ENCODE measurements at places on chromosomes 13 and 19. TPM values are rescaled to one million over a fixed set of nuclear protein-coding genes. Genes with fewer than 3 reads are reported as not detected.

Gene GFY
- 0.16 TPM for polyA plus RNA-seq

DNA sequence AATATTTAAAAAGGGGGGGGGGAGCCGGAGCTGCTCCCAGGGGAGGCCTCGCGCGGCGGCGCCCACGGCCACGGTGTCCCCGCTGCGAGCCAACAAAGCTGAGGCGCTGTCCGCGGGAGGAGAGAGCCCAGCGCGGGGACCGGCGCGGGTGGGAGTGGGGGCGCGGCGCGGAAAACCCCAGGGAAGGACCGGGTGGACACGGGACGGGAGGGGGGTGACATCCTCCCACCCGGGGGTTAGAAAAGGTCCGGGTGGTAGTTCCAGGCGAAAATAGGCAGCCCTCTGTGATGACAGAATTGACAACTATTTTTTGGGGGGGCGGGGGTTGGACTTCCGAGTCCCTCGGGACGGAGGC is 11.1 kb upstream of the SOX1 start:
- DNase-seq: no peak

DNA sequence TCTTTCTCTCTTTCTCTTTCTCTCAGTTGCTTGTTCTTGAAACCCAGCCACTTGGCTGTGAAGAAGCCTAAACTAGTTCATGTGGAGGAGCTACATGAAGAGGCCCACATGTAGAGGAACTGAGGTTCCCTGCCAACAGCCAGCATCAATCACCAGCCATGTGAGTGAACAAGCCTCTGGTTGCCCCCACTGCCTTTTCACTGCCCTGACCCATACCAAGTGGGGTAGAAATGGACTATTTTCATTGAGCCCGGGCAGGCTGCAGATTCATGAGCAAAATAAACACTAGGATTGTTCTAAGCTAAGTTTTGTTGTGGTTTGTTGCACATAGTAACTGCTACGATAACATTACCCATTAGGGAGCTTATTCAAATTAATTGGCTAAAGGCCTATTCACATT is 78.7 kb upstream of the FAM216B start:
- no peak for DNase-seq

DNA sequence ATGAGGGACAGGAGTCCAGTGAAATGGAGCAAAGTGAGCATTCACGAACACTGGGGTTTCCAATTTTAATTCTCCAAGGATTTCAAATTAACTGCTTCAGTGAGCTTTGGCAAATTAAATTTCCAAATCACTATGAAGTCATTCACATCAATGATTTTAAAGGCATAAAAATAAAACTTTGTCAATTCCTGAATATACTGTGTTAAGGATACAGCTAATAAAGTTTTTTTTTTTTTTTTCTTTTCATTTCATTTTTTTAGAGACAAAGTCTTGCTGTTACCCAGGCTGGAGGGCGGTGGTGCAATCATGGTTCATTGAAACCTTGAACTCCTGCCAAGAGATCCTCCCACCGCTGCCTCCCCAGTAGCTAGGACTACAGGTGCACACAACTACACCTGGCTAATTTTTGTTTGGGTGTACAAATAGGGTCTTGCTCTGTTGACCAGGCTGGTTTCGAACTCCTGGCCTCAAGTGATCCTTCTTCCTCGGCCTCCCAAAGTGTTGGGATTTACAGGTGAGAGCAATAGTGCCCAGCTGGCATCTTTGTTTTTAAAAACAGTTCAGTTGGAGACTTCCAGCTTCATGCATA is 21.9 kb downstream of the RBM26 start:
- no peak for DNase-seq

DNA sequence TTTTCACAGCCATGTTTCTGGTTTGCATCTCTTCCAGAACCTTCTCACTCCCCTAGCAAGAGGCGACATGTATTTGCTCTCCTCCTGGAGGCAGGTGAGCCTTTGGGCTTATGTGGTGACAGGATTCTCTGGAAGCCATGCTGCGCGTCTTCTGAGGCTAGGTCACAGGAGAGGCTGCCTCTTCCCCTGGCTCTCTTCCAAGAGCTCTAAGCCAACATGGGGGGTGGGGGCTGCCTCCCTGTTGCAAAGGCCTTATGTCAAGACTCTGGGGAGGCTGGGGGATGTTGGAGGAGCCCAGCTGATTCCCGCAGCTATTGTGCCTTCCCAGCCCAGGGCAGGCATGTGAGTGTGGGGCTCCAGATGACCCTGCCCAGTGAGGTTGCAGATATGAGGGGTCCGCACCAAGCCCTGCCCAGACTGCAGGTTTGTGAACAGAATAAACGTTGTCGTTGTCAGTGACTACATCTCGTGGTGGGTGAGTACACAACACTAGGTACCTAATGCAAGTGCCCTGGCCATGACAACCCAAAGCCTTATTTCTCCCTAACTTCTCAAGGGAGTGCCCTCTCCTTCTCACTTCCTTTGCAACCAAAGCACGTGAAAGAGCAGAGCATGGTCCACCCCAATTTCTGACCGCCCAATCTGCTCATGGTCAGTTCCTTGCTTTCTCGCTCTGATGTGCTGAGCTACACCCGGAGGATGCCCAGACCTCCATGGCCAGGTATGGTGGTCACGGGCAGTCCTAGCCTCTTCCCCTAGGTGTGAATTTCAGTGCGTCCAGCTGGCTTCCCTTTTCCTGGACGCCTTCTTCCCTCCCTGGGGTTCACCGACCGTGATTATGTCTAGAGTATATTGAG is 44.9 kb downstream of the TEX29 start:
- no peak for DNase-seq

DNA sequence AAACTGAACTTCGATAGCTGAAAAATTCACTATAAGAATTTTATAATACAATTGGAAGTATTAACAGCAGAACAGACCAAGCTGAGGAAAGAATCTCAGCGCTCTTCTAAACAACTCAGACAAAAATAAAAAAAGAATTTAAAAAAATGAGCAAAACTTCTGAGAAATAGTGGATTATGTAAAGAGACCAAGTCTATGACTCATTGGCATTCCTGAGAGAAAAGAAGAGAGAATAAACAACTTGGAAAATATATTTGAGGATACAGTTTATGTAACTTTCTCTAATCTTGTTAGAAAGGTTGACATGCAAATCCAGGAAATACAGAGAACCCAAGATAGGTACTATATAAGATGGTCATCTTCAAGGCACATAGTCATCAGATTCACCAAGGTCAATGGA is 25.4 kb downstream of the SLC25A15 start:
- DNase-seq: no peak

DNA sequence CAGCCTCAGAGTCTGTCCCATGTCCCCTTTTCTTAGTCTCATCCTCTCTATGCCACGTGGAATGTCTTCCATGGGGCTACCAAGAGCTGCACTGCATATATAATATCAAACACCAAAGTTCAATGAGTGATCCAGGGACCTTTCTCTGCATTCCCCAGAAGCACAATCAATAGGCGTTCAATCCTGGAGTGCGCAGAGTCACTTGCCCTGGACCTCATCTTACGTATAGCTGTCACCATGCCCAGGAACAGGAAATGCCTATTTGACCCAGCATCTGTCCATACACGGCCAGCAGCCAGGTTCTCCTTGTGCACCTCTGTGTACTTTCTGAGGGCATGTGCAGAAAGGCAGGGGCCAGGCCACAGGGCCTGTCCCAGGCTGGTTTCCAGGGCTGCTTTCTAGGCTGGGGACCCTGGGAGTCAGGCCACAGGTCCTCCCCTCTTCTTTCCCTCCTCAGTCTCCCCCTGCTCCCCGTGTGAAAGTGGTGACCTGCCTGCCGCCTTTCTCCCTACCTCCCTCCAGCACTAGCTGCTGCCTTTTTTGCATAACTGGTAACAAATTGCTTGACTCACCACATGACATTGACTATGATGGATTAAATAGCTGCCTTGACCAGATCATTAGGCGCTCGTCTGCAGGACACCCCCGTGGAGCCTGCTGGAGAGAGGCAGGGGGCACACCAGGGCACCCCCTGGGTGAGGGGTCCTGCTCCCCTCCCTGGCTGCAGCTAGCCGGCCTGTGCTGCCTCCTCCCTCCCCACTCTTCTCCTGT is 222.0 kb downstream of the ZNF536 start:
- DNase-seq: no peak

DNA sequence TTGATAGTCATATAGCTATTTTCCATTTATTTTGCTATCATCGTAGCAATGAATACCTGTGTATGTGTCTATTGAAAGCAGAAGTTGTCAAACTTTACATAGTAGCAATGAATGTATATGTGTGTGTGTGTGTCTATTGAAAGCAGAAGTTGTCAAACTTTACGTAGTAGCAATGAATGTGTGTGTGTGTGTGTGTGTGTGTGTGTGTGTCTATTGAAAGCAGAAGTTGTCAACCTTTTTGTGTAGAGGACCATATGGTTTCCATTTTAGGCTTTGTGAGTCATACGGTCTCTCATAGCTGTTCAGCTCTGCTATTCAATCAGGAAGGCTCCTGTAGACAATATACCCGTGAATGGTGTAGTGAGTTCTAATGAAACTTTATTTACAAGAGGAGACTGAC is 20.8 kb downstream of the NLRP4 start:
- no peak for DNase-seq

Gene ZNF582
- 1.0 TPM for polyA plus RNA-seq

GRCh38 chr13:111092685-111093084 is 22.4 kb upstream of the ARHGEF7 start:
- no peak for DNase-seq

Gene HSPB6
- polyA plus RNA-seq: 0.28 TPM

- no peak for DNase-seq
Measured at GRCh38 chr19:33400856-33401682, 27.6 kb downstream of the CEBPG start.

DNA sequence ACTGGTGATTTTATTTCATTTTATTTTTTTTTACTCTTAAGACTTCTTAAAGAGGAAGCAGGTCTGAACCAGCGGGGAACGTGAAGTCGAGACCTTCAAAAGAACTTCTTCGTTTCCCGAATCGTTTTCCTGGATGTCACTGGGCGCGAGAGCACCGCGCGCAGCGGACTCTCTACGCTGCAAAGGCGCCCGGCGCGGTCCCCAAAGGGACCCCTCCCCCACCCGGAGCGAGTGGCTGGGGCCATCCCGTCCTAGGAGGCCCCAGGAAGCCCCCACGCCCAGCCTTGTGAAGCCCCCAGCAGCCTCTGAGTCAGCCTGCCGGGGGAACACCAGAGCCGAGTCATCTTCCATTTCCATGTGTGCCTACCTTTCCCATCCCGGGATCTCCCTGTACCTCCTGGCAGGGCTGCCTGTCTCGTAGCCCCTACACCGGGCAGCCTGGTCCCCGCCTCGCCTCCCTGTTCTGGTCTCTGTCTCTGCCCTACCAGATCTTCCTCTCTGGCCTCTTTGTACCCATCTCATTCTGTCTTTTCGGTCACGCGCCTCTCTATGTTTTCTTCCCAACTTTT is 608 bp downstream of the CD70 start:
- DNase-seq: peak; percentile 23

- no peak for DNase-seq
Measured at GRCh38 chr19:806815-807421, 9.7 kb downstream of the PTBP1 start.

DNA sequence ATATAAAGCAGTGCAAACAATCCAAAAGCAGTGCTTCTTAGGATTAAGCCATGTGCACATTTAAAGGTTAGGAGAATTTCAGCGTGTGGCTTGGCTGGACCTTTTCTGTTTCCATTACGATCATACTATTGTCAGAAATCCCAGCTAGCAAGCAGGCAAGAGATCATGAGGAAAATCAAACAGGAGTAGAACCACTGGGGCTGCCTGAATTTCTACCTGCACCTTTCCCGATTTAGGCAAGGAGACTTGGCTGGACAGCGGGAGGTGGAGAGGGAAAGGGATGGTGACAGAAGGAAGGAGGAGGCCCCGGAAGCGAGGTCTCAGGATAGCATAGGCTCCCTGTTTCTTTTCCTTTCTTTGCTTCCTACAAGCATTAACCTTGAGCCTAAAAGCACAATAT is 102.5 kb downstream of the FGF14 start:
- DNase-seq: no peak

GRCh38 chr13:49791315-49791710 is 1.2 kb downstream of the KPNA3 start:
- peak; percentile 44 for DNase-seq

Gene C19orf33
- 489 TPM for polyA plus RNA-seq

DNA sequence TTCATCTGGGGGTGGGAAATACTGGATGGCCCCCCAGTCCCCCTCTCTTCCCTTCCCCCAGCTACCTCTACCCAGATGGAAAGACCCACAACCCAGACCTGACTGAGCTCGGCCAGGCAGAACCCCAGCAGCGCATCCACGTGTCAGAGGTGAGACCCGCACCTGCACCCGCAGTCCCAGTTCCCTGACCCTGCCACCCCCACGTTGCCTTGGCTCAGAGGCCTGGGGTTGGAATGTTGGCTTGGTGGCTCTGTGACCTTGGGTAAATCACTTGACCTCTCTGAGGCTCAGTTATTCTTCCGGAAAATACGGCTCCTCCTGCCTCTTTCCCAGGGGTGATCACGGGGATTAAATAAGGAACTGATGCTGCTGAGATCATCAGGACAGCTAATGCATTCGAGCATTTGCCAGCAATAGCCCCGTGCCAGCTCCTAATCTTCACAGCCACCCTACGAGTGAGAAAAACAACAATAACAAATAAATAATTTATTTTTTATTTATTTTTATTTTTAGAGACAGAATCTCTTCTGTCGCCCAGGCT is 12.3 kb downstream of the CBLC start:
- no peak for DNase-seq

DNA sequence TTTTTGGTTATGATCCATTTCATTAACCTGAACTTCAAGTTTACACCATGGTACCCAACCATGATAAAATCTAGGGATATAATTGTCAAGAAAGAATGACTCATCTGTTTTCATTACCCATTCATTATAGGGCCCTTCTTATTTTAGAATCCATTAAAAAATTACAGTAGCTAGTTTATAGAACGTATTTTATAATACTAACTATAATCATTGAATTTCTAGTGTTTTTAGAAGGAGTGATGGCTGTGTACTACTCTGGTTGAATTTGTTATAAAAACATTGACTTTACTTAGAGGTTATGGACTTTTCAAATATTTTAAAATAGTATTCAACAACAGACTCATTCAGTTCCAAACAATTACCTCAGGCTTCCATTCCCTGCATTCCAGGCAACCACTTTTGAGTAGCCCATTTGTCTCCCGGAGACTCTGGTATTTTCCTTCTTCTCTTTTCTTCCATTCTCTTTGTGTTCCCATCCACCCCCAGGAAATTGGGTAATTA is 71.9 kb upstream of the KLF12 start:
- no peak for DNase-seq

- no peak for DNase-seq
Measured at GRCh38 chr13:101530293-101530692, 77.8 kb downstream of the ITGBL1 start.

Gene GIPR
- 1.4 TPM for polyA plus RNA-seq

Gene ZNF816
- 0.22 TPM for polyA plus RNA-seq

Data from A549 (cell line).